ENCODE measurements at places on chromosomes 7 and 10. TPM values are rescaled to one million over a fixed set of nuclear protein-coding genes. Genes with fewer than 3 reads are reported as not detected.

The NPSR1 gene
- not detected for total RNA-seq

The DIP2C gene
- 12.3 TPM for total RNA-seq

The GDF2 gene
- total RNA-seq: not detected

The CYP2W1 gene
- not detected for total RNA-seq

The TCTN3 gene
- 26.6 TPM for total RNA-seq

The TMEM176A gene
- not detected for total RNA-seq

The FANK1 gene
- total RNA-seq: 8.5 TPM

The COL26A1 gene
- not detected for total RNA-seq

The MAGI2 gene
- 12.8 TPM for total RNA-seq

The NRCAM gene
- total RNA-seq: 0.17 TPM

The OR6B1 gene
- total RNA-seq: not detected

The OR6V1 gene
- not detected for total RNA-seq

The ZCCHC24 gene
- 35.1 TPM for total RNA-seq

The OPN4 gene
- not detected for total RNA-seq

The EBLN1 gene
- not detected for total RNA-seq

The TMEM26 gene
- total RNA-seq: 2.5 TPM

The MET gene
- 20.2 TPM for total RNA-seq

The VIPR2 gene
- total RNA-seq: not detected

The TAS2R16 gene
- not detected for total RNA-seq

The XRCC2 gene
- total RNA-seq: 0.26 TPM

The KMT2E gene
- 73.6 TPM for total RNA-seq

The PTPRE gene
- 0.52 TPM for total RNA-seq
